ENCODE measurements at places on chromosomes 2 and 18.

GRCh38 chr18:10015288-10015701, 101.5 kb downstream of the VAPA start:
- peak overlapping the region; percentile 38 for H3K27ac ChIP-seq
- H3K36me3 ChIP-seq, result no peaks in the 10 kb centered on the region
- DNase-seq, result peak; percentile 87
- no peak overlapping the region for H3K4me3 ChIP-seq

DNA sequence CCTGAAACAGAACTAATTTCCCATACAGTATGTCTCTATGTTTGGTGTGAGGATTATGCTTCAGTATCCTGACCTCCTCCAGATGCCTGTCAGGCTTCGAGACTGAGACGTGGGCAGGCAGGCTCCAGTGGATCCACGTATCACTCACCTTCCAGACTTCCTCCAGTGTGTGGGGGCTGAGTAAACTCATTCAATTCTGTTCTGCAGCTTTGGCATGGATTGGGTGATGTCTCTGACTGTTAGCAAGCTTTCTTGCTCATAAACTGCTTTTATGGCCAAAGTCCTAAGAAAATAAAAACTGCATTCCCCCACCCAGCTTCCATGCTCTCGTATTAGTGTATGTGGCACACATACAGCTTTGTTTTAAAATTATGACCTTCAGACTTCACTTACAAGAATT, 53.6 kb downstream of the CCDC93 start:
- H3K36me3 ChIP-seq, result no peaks in the 10 kb centered on the region
- H3K27ac ChIP-seq, result no peak overlapping the region
- H3K27me3 ChIP-seq, result no peaks in the 10 kb centered on the region
- H3K4me1 ChIP-seq, result no peaks in the 10 kb centered on the region

DNA sequence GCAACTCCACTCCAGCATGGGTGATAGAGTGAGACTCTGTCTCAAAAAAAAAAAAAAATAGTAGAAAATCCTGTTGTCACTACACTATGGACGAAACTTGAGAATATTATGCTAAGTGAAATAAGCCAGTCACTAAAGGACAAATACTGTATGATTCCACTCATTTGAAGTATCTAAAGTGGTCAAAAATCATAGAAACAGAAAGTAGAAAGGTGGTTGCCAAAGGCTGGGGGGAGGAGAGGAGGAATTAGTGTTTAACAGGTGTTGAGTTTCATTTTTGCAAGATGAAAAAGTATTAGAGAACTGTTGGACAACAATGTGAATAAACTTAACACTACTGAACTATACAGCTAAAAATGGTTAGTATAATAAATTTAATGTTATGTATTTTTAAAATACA, 18.8 kb upstream of the RMP24 start:
- no peaks in the 10 kb centered on the region for H3K4me1 ChIP-seq
- no peak overlapping the region for H3K27ac ChIP-seq
- H3K27me3 ChIP-seq, result no peaks in the 10 kb centered on the region
- H3K4me3 ChIP-seq, result no peak overlapping the region

DNA sequence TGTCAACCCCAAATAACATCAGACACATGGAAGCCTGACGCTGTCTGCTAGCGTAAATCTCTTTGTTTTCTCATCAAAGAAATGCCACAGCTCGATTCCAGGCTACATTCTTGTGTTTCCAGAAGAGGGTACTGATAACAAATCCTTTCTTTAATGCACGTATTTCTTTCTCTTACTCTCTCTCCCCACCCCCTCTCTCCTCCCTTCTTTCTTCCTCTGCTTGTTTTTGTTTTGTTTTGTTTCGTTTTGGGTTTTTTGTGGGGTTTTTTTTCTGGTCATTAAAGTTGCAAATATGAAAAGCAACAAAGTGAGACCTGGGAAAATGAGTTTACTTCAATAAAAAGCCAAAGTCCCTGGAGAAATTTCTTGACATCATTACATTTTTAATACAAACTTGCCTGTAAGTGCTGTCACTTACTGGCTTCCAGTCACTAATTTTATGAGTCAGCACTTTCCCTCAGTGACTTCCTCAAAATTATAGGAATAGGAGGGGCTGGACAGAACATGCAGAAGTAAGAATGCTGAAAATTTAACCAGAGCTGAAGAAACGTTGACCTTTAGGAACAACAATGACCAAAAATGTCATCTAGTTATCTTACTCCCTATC, 106.7 kb upstream of the NABP1 start:
- no peaks in the 10 kb centered on the region for H3K27me3 ChIP-seq
- no peaks in the 10 kb centered on the region for H3K36me3 ChIP-seq
- no peak overlapping the region for H3K4me3 ChIP-seq
- H3K4me1 ChIP-seq, result peaks cover 7% of the 10 kb centered on the region
- no peak overlapping the region for H3K27ac ChIP-seq
- peak; percentile 12 for DNase-seq

GRCh38 chr2:57907411-57907810, 139.2 kb upstream of the VRK2 start:
- H3K27me3 ChIP-seq, result no peaks in the 10 kb centered on the region
- no peak for DNase-seq
- H3K4me3 ChIP-seq, result no peak overlapping the region
- no peaks in the 10 kb centered on the region for H3K4me1 ChIP-seq

- H3K4me3 ChIP-seq, result no peak overlapping the region
- DNase-seq, result no peak
- H3K4me1 ChIP-seq, result peaks cover 4% of the 10 kb centered on the region
- H3K36me3 ChIP-seq, result peaks cover 30% of the 10 kb centered on the region
- no peaks in the 10 kb centered on the region for H3K27me3 ChIP-seq
Observed at GRCh38 chr2:74081030-74081762, 66.5 kb downstream of the BOLA3 start.

DNA sequence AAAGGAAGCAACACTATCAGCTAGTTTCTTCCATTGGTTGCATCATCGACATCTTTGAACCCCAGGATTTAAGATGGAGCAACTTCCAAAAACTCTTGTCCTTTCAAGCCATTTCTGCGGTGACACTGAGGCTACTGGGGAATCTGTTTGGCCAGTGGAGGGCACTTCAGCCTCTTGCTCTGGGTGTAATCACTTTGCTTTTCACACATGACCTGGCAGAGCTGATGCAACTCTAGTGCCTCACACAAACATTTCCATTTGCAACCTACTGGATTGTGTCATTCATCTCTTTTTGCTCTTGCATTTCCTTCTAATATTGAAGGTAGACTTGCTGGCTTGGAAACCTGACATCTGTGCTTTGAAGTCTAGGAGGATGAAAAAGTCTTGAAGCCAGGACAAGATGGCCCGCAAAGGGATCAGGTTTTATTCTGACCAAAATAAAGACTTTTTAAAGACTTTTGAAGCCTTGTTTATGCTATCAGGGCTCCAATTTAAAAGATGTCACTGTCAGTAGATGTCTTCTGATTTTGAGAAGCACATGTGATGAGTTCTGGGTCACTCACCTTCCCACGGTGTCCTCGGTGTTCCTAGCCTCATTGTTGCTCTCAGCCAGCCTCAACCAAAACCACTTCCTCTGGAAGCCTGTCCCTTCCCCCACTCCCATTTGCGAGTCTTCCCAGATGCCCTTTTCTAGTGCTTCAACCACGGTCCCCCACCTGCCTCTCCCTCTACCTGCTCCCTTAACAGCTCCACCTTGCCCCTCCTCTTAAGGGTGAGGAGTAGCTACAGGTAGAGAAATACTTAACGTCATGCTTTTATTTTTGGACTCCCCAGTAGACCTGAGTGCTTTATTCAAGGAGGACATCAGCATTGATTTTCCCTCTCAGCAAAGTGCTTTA, 69.7 kb upstream of the KCNE4 start:
- no peaks in the 10 kb centered on the region for H3K36me3 ChIP-seq
- no peak overlapping the region for H3K27ac ChIP-seq
- peak; percentile 60 for DNase-seq
- no peaks in the 10 kb centered on the region for H3K27me3 ChIP-seq
- peaks cover 3% of the 10 kb centered on the region for H3K4me1 ChIP-seq
- H3K4me3 ChIP-seq, result no peak overlapping the region

DNA sequence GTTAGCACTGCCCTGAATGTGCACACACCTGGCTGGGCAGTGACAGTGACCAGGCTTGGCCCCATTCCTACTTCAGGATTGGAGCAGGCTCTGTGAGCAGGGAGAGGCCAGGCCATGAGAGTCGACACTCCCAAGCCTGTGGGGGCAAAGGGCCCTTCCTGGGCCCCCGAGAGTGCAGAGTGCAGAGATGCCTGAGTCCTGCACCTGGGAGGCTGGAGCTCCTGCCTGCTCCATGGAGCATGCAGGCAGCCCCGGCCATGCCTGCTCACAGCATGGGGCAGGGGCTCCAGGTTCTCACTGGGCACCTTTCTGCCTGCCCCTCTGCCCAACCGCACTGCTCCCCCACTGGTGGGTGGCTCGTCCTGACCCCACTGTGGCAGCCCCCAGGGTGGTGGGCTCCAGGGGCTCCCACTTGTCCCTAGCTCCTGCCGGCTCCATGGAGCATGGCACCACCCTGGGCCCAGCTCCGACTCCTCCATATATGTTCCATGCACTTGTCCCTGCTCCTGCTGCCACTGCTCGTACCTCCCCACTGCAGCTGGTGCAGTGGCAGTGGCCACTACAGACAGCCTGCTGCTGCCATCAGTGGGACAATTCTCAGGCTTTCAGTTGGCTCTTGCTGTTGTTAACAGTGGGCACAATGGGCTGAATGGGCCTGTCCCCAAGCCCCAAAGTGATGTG, 282.0 kb downstream of the RPRM start:
- no peaks in the 10 kb centered on the region for H3K36me3 ChIP-seq
- no peak overlapping the region for H3K27ac ChIP-seq
- no peaks in the 10 kb centered on the region for H3K27me3 ChIP-seq

GRCh38 chr18:8744038-8744437, 38.7 kb downstream of the MTCL1 start:
- H3K36me3 ChIP-seq, result no peaks in the 10 kb centered on the region
- DNase-seq, result no peak
- no peaks in the 10 kb centered on the region for H3K27me3 ChIP-seq
- H3K4me3 ChIP-seq, result no peak overlapping the region
- no peak overlapping the region for H3K27ac ChIP-seq
- peaks cover 12% of the 10 kb centered on the region for H3K4me1 ChIP-seq

DNA sequence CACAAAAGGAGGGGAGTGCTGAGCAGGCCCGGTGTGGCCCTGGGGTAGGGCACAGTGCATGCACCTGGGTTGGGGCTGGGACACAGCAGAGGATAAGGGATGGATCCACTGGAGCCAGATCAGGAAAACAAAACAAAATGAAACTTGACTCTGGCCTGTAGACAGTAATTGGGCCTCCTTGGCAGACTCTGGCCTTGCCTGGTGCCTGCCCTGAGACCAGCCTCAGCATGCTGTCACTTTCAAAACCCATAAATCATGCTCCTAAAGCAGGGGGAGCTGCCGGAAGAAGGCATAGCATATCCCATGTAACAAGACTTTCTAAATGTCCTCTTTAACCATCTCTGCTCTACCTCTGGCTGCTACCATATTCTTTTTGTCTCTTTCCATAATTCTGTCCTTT, 61.1 kb upstream of the IGFBP5 start:
- no peaks in the 10 kb centered on the region for H3K36me3 ChIP-seq
- no peaks in the 10 kb centered on the region for H3K27me3 ChIP-seq
- peak overlapping the region; percentile 9 for H3K27ac ChIP-seq
- H3K4me1 ChIP-seq, result peaks cover 11% of the 10 kb centered on the region
- no peak for DNase-seq
- no peak overlapping the region for H3K4me3 ChIP-seq

GRCh38 chr2:238646281-238646680, 201.6 kb upstream of the TWIST2 start:
- no peaks in the 10 kb centered on the region for H3K27me3 ChIP-seq
- no peak overlapping the region for H3K4me3 ChIP-seq
- H3K27ac ChIP-seq, result no peak overlapping the region
- no peaks in the 10 kb centered on the region for H3K4me1 ChIP-seq

DNA sequence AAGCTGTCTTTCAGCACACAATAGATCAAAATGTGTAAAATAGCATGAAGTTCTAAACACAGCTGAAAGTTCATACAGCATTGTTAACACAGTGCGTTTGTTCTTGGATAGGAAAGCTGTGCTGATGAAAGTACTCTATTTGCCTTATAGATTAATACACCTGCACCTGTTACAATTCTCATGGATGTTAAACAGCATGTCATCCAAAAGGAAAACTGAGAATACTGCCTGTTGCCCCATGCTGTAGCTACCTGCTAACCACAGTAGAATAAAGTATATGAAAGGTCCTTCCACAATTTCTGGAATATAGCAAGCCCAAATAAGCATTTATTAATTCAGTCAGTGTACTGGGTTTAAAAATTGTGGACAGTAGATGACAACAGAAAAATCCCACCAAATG, 166.7 kb upstream of the DTNA start:
- no peak overlapping the region for H3K27ac ChIP-seq
- no peak for DNase-seq
- no peaks in the 10 kb centered on the region for H3K36me3 ChIP-seq
- no peaks in the 10 kb centered on the region for H3K27me3 ChIP-seq

DNA sequence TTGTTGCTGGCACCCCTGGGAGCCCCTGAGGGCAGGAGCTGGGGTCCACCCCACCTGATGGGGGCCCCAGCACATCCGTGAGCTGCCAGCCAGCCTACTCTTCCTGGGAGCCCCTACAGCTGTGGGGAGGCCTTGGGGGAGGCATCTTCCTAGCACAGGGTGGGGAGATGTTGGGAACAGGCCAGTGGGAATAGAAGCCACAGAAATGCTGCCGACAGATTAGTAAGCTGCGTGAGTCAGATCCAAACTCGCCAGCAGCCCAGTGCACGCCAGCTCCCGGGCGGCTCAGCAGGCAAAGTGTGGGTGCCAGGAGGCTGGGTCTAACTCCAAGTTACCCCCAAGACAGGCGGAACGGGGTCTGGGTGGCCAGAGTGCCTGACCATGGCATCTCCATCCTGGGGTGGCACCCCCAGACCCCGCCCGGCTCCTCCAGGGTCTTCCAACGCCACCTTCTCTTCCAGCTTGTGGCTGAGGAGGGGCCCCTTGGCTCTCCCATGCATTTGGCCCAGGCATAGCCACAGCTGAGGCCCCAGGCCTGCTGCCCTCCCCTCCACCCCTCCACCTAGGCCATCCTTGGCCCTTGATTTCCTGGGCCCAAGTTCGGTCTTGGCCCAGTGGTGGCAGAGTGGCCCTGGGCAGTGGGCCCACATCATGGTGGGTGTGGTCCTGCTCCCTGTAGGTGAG, 15.3 kb downstream of the CROCC2 start:
- H3K27me3 ChIP-seq, result peaks cover 9% of the 10 kb centered on the region
- no peak overlapping the region for H3K27ac ChIP-seq
- no peak overlapping the region for H3K4me3 ChIP-seq
- no peaks in the 10 kb centered on the region for H3K4me1 ChIP-seq
- no peaks in the 10 kb centered on the region for H3K36me3 ChIP-seq

DNA sequence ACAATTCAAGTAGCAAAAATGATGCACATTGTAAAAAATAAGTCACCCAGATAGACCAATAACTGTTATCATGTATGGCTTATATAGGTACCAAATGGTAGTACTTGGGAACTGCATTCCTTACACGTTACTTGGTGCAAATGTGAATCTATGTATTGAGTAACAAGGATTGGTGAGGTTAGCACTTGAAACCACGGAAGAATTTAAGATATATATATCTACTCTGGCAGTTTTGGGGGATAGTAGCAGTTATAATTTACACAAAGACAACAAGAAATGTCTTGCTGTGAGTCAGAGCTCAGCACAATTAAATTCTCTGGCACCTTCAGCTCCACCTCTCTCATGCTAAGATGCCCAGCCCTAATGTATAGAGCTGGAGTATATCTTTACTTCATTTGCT, 359.4 kb upstream of the RAB12 start:
- no peak overlapping the region for H3K27ac ChIP-seq
- no peak for DNase-seq
- no peak overlapping the region for H3K4me3 ChIP-seq
- peaks cover 6% of the 10 kb centered on the region for H3K4me1 ChIP-seq
- H3K27me3 ChIP-seq, result no peaks in the 10 kb centered on the region
